ENCODE measurements at places on chromosomes 5 and 9.
A peak's percentile ranks its signal among the peaks of the same experiment; 100 is the strongest.

- peak; percentile 92 for DNase-seq
These were observed 34.6 kb upstream of the NEK6 start for GRCh38 chr9:124222918-124223720.

DNA sequence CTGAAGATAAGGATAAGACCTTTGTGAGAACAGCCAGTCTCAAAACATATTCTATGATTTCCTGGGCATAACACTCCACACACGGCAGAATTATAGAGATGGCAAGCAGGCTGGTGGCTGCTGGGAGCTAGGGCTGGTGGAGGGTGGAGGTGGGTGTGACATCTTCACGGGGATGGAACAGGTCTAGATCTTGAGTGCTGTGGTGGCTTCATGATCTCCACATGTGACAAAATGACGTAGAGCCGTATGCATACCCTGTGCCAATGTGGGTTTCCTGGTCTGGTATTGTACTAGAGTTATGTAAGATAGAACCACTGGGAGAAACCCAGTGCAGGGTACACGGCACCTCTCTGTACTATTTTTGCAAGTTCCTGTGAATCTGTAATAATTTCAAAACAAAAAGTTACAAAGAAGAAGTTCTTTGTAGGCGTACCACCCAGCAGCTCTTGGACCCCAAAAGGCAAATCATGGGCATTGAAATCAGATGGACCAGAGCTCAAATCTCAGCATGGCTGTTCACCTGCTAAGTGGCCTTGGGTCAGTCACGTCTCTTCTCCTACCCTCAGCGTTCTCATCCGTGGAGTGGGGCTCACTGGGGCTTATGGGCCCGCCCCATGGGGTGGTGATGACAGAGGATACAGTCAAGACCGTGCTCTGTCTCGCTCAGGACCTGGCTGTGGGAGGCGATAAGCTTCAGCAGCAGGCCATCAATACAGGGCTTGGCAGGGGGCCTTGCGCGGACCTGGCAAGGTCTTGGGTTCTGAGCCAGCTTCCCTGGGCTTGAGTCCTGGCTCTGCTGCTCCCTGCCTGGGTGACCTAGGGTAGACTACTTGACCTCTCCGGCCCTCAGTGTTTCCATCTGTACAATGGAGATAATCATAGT is 74.7 kb upstream of the UNC5A start:
- no peak for DNase-seq

DNA sequence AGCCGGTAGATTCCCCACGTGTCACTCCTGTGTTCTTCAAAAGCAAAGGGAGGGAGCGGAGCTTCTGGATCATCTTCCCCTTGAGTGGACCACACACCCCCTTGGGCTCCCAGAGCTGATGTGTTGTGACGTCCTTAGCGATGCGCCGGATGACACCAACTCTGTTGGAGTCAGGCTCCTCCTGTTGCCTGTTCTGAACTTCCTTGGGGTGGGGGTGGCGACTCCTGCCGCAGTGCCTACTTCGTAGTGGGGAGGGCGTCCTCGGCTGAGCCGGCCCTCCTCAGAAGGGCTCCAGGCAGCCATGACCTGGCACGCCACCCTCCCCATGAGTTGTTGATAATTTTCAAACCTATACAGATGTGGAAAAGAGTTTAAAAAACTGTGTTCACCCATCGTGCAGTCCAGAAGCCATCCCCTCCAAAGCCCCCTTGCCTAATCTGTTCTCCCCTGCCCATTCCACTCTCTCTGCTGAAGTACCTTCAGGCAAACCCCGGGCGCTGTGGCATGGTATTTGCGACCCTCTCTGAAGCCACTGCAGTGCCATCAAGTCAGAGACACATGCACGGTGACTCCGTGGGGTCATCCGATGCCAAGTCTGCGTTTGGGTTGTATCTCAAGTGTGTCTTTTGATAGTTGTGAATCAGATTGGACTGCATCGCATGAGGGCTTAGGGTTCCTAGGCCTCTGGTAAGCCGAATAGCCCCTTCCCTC is 16.7 kb downstream of the EXOC3 start:
- DNase-seq: no peak

GRCh38 chr5:21452449-21452848 is 1400.7 kb downstream of the CDH12 start:
- no peak for DNase-seq

DNA sequence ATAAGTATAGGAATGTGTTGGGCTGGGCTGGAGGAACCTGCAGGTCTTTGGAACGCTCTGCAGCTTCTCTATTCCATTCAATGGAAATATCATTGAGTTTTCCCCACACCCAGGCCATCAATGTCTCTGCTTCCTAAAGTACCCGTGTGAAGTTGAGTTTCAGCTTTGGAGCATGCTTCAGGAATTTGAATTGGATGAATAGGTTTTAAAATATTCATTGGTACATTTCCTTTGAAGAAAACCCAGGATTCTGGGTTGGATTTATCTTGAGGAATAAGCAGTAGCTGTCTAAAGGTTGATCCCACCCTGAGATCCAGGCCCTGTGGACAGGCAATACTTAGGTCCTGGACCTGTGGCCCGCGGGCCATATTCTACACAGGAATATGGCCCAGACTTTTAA is 37.3 kb downstream of the INSYN2B start:
- DNase-seq: no peak

DNA sequence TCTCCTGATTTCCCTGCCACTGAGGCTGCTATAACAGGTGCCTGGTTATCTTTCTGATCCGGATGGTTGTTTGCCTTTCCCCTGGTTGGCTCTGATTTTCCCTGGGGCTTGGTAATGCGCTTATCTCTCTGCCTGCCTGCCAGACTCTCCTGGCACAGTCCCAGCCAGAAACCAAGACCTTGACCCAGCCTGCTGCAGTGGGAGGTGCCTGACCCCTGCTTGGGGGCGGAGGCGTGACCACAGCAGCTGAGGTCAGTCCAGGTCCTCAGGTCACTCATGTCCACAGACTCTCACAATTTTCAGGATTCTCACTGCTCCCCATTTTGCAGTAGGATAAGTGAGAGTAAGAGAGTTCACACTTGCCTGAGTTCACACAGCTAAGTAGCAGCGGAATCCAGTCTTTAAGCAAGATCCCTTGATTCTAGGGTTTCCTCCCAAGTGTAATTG is 24.4 kb upstream of the SYNPO start:
- no peak for DNase-seq

DNA sequence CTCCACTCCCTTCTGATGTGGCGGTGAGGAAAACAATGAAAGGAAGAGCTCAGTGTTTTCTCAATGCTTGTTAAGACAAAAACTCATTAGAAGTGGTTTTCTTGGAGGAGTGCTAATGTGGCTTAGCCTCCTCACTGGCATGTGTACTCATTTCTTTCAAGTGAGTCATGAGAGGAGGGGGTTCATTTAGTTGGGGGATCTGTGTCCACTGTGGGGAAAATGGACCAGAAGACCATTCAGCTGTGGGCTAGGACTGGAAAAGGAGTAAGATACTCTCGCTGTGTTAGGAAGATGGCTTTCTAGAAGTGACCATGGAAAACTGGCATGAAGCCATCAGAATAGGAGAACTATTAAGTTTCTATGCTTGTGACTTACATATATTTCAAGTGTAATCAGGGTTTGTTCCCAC is 23.5 kb downstream of the KLF9 start:
- peak; percentile 48 for DNase-seq

GRCh38 chr9:73178044-73178443 is 26.4 kb downstream of the ANXA1 start:
- DNase-seq: peak; percentile 2

GRCh38 chr5:45402804-45403455 is 293.2 kb downstream of the HCN1 start:
- no peak for DNase-seq

DNA sequence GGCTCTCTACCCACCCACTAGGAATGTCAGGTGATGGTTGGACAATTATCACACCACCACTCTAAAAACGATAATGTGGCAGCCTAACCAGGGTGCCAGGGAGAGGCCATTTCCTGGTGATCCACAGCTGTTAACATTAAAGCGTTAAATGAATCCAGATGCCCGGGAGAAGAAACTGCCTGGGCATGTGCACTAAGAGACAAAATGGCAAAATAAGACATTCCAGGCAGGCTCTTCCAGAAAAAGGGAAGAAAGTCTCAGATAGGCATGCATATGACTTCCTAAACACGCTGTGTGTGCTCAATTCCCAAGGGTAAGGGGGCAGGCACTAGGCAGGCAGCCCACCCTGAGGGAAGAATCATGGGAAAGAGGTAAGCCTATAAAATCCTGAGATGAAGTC is 4.6 kb upstream of the TXN start:
- DNase-seq: no peak

- no peak for DNase-seq
These were observed 156.0 kb downstream of the MACROH2A1 start for GRCh38 chr5:135242866-135243555.

DNA sequence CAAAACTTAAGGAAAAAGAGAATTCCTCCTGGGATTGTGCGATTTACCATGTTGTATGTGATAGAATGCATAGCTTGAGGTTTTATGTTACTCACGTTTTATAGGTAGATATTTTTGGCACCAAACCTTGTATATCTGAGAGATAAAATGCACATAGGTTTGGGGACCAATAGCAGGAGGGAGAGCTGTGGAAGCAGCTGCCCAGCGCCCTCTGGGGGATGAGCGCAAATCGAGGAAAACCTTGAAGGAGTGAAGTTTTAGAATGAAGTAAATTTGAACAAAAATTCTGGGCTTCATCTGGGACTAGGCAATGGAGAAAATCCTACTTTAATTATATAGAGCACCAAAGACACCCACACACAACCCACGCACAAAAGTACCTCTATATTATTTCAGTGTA is 197.0 kb downstream of the ADCY2 start:
- DNase-seq: no peak

- DNase-seq: no peak
These were observed 80.7 kb downstream of the AP3B1 start for GRCh38 chr5:78213799-78214198.

GRCh38 chr5:174323878-174324281 is 278.4 kb downstream of the NSG2 start:
- no peak for DNase-seq

DNA sequence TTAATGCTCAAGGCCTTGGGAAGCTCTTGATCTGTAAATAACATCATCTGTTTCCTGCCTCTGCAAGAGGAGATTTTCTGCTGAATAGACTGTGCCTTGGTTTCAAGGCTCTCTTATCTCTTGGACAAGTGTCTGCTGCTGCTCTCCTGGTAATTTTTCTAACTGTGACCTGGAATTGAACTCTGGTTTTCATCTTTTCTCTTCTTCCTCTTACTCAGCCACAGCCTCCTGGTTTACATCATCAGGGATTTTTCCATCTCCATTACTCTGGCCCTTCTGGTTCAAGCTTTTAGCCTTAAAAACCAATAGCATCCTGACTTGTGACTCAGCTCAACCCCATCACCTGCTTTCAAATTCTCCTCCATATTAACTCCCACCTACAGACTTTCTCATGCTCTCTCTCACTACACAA is 49.6 kb upstream of the ITGA1 start:
- no peak for DNase-seq

DNA sequence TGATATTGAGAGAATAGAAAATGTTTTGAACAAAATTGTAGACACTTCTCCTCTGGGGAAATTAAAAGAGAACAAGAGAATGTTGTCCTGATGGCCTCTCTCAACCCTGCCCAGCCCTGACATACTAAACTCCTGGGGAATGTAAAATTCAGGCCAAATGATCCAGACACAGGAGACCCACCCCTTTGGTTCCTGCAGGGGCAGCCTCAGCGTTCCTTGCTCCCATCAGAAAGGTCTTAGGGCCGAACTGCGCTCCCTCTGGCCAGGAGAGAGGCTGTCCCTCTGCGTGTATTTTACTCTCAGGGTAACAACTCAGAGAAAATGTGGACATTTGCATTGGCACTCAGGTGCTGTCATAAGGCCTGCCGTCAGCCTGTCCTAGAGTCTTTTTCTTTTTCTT is 616.3 kb upstream of the KLF4 start:
- DNase-seq: no peak

GRCh38 chr5:143678148-143678905 is 133.6 kb upstream of the HMHB1 start:
- DNase-seq: no peak

GRCh38 chr9:136090056-136090735 is 4.9 kb downstream of the NACC2 start:
- peak; percentile 13 for DNase-seq

DNA sequence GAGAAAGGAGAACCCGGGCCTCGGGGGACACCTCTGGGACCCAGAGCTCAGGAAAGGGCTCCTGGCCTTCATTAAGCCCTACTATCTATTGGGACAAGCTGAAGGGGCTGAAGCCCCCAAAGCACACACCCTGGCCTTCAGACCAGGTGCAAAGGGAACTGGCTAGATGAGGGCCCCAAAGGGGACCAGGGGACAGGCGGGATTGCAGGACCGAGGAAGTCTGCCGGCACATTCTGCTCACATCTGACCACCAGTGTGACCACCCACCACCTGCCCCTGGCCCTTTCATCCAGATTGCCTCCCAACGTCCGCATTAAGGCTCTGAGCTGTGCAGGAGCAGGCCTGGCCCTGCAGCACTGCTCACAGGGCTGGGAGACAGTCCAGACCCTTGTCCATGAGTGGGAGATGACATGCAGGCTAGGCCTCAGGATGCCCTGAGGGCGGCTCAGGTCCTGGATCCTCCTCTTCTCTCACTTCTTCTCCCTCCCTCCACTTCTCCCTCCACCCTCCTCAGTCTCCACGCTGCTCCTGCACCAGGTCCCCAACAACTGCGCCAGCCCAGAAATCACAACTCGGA is 19.2 kb downstream of the PSD2 start:
- no peak for DNase-seq

GRCh38 chr5:170111088-170111785 is 5.5 kb downstream of the FOXI1 start:
- DNase-seq: no peak

DNA sequence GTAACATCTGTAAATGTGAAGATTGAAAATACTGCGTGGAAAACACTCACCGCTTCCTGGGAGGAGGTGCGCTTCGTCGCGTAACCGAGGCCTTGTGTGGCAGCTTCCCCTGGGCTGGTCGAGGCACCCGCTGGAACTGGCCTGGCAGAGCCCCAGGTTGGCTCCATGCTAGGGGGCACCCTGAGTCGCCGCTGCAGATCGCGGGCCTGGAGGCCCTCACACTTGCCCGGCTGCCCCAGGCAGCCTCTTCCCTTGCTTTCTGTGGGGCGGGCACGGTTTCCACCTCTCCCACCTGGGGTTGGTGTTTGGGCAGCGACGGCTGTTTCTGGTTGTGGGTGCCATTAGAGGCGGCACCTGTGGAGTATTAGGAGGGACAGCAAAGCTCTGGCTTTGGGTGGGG is 852 bp downstream of the ZNF354C start:
- no peak for DNase-seq

- no peak for DNase-seq
These were observed 2.6 kb upstream of the F2RL1 start for GRCh38 chr5:76816110-76816831.

DNA sequence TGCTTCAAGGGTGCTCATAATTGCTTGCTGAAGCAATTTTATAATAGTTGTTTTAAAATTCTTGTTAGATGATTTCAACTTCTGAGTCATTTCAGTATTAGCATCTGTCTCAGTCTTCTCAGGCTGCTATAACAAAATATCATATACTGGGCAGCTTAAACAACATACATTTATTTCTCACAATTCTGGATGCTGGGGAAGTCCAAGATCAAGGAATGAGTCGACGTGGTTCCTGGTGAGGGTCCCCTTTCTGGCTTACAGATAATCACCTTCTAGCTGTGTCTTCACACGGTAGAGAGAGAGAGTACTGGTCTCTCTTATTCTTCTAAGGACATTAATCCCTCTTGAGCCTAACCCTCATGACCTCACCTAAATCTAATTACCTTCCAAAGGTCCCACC is 160.4 kb downstream of the SIL1 start:
- no peak for DNase-seq

GRCh38 chr9:3929345-3930047 is 370.4 kb downstream of the GLIS3 start:
- no peak for DNase-seq
